H9 (cell line): ENCODE measurements at places on chromosomes 3 and 15.

DNA sequence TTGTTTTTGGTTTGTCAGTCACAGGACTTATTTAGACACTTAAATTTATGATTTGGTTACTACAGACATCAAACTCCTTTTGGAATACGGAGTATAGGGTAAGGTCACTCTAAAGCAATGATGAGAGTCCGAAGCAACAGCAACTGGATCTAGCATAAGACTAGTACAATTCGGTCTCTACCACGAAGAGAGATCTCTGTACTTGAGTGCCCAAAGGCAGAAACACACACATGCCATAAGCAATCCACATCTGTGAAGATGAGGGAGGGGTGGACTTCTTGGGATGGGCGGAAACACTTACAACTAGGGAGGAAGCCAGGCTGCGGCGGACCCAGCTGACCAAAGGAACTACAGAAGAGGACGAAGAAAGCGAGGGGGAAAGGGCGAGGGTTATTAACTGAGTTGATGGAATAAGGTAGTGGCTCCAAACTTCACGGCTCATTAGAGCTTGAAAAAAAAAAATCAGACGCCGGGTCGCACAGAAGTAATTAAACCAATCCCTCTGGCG is 595 bp downstream of the DPH6 start:
- peak; percentile 42 for DNase-seq

GRCh38 chr15:41790756-41791546 is 16.7 kb downstream of the MAPKBP1 start:
- no peak for DNase-seq

DNA sequence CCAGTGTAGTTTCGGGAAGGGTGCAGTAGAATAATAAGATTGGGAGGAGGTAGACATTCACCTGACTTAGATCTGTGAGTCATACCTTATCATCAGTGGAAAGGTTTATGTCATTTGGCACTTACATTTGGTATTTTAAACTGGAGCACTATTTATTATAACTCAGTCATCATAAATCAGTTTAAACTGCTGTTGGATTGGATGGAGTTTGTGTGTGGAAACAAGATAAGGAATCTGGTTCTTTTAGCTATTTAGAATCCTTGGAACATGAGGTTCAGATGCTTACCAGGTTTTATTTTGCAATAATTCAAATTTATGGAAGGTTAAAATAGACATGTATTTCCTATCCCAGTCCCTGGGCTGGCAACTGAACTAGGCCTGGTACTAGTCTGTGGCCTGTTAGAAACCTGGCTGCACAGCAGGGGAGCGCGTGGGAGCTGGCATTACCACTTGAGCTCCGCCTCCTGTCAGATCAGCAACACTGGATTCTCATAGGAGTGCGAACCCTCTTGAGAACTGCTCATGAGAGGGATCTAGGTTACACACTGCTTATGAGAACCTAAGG is 34.5 kb downstream of the ZFAND6 start:
- DNase-seq = no peak

- no peak for DNase-seq
Measured at GRCh38 chr3:73608456-73609314, 16.1 kb downstream of the PDZRN3 start.

DNA sequence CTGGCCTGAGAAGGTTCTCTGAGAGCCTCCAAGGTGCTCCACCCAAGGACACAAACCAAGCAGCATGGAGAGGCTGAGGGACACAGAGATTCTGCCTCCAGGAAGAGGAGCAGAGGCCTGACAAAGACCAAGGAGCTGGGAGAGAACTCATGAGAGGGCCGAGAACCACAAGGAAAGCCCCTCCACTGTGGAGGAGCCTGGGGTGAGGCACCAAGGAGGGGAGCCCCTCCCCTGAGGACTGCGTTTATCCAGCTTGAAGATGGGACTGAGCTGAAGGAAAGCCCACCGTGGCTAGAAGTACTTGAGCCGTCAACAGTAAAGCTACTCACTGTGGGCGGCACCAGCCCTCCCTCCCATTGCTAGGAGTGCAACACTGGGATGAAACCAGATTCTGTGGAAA is 63.1 kb upstream of the MEF2A start:
- no peak for DNase-seq

GRCh38 chr3:174215456-174215855 is 643.7 kb upstream of the NAALADL2 start:
- DNase-seq = no peak

DNA sequence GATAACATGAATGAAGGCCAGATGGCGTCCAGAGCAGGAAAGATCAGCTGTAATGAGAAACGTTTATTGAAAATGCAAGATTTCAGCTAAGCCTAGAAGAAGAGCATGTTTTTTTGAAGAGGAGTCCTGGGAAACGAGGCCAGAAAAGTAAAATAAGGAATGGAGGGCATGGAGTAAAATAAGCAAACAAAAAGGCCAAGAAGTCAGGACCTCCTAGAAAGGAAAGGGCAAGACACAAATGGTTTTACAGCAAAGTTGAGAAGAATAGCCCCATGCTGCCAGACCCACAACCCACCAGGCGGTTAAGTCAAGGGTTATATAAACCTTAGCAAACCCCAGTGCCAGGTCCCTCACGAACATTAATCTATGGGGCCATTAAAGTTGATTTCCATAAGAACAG is 30.5 kb downstream of the LRIG1 start:
- DNase-seq = no peak

GRCh38 chr3:16883057-16883722 is 1.6 kb upstream of the PLCL2 start:
- DNase-seq = peak; percentile 34

- no peak for DNase-seq
Measured at GRCh38 chr3:27554706-27555105, 70.5 kb upstream of the SLC4A7 start.

GRCh38 chr3:190558316-190558715 is 44.4 kb downstream of the IL1RAP start:
- no peak for DNase-seq

- no peak for DNase-seq
Measured at GRCh38 chr3:193803288-193803687, 210.3 kb downstream of the OPA1 start.

DNA sequence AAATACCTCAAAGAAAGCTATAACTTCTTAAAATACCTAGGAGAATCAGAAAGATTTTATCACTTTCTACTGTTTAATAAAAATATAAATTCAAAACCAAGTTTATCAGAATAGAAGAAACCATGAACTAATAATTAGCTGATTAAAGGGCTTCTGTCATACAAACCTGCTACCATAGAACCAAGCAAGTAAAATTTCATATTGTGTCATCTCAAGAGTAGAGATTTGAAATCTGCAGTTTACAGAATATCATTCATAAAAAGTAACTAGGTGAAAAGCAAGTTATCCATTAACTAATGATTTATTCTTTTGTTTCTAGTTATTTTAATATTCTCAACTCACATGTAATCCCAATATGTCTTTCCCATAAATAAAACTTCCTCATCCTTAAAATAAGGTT is 36.8 kb upstream of the XXYLT1 start:
- no peak for DNase-seq

DNA sequence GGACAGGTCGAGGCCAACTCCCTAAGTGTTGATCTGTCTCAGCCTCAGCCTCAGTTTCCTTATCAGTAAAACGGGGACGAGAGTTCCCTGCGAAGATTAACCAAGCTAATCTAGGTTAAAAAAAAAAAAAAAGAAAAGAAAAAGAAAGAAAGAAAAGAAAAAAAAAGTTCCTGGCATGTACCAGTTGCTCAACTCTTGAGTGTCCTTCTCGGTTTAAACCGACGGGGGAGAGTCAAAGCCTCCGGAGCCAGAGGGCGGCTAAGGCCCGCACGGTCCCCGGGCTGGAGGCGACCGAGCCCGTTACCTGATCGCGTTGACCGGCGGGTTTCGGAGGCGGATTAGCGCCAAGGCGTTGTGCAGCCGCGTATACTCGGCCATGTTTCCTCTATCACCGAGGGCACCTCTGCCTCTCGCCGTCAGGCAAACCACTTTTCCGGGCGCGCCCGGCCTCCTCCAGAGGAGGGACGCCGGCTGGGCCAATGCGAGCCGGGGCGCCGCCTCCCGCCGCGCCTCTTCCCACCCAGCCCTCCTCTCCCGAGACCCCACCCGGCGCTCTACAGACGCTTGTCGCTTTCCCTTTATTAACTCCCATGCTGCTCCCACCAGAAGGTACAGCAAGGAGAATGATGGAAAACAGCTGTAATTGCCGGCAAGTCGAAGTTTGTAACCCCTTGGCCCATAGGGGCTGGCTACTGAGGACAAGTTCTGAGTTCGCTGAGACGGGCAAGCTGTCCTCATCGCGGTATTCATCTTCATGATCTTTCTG is at the start of gene EHHADH:
TSS of gene EHHADH (minus strand) at position 405 of the 766 bp plus-strand sequence. CDS start at position 378, 27 bp downstream.
- DNase-seq = peak; percentile 67

GRCh38 chr15:89504166-89504565 is 7.8 kb upstream of the RHCG start:
- peak; percentile 12 for DNase-seq
